ENCODE measurements at places on chromosomes 1 and 21.
A peak's percentile ranks its signal among the peaks of the same experiment; 100 is the strongest.

DNA sequence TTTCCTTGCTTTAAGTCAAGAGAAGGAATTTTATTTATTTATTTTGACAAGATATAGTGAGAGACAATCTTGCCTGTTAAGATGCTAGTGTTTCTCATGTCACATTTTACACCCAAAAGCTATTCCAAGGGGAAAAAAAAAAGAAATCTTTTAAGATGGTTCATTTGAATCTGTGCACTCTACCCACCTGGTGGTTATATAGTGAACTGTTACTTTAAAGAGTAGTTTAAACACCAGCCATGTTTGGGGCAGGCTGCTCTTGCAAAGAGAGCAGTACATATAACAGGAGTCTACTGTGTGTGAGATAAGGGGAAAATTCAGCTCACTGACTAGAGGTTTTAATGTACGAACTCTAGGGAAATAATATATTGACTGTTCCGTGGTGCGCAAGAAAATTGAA is 3.3 kb upstream of the ELAVL4 start:
- no peak for DNase-seq

- DNase-seq, result peak; percentile 60
Measured at GRCh38 chr1:160437432-160438316, 37.3 kb downstream of the VANGL2 start.

DNA sequence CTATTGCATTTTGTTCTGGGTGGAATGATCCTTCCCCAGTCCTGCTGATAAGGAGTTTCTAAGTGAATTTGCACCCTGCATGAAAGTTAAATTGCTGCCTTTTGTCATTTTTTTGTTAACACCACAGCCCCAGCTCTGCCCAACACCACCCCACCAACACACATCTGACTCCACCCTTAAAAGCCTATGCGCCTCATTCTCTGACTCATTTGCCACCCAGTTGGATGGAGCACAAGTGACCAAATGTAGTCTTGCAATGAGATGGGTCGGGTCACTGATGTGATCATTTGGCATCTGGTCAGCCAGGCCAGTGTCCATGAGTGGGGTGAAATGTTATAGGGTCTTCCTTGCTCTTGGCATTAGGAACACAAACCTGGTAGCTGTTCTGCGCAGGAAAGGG is 256.8 kb downstream of the KAZN start:
- DNase-seq, result no peak

- DNase-seq, result no peak
Measured at GRCh38 chr1:223771814-223772770, 59.8 kb downstream of the CAPN2 start.

DNA sequence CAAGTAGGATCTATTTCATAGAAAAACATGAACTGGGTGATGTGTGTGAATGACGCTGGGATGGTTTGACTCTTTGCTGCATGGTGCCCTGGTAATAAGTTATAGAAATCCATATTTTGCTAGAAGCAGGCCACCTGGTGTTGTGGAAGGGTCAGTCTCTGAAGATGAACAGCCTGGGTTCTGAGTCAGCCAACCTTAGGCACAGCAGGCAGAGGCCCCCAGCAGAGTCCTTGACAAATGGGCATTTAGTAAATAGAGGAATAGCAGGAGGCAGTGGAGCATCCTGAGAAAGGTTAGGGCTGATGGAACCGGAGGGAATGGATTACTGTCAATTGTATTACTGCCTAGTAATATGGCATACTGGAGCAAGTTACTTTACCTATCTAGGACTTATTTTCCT is 20.9 kb downstream of the FGGY start:
- no peak for DNase-seq

- no peak for DNase-seq
Measured at GRCh38 chr1:86705665-86705985, 1.2 kb downstream of the SH3GLB1 start.

DNA sequence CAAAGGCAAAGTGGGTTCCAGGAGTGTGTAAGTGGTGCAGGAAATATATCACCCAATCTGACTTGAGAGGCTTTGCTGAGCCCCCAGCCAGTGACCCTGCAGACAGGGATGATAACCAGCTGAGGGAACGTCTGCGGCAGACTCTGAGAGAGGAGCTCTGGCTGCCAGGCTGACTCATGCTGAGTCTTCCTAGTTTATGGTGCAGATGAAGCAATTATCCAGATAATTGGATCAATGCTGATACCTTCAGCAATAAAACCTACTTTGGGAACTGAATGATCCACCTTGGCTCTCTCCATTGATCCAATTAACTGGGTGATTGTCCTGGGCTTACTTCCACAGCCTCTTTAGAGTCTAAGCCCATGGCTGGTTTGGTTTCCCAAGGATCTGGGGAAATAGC is 7.3 kb downstream of the C8B start:
- DNase-seq, result no peak

GRCh38 chr1:115306146-115306545 is 31.9 kb downstream of the NGF start:
- DNase-seq, result no peak

DNA sequence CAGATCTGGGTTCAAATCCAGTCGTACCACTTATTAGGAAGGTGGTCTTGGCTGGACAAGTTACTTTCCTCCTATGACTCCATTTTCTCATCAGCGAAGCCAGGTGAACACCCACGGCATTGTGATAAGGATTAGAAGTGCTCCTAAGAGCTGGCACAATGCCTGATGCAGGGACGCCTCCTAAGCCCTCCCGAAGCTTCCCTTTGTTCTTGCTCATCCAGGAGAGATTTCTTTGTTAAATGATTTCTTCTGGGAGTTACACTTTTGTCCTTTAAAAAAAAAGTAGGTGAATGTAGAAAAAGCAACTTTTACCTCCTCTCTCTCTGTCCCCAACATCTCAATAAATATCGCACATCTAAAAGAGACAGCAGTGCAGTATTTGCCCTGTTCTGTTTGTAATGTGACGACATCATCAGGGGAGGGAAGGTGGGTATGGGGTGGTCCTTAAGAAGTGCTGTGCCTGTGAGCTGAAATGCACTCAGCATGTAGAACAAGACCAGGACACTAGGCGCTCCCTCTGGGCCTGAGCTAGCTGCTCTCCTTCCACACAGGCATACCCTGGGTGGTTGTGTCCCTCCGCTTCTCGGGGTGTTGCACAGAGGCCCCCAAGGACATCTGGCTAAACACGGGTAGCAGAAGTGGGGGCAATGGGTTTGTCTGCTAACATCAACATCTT is 43.9 kb downstream of the SUSD4 start:
- no peak for DNase-seq

DNA sequence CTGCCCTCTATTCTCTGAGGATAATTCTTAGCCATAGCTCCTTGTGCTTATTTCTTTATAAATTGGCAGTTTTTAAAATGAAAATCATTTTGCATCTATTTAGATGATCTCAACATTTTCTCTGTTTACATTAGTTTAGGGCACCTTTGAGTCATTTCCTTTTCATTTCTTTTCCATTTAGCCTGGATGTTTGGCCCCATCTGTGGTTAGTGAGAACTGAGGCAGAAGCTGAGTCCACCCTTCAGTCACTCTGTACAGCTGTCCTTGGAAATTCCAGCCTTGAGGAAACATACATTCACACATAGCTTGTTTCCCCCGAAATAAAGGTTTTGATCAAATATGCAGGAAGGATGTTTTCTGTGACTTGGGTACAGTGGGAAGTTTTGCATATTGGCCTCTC is 123.7 kb downstream of the NTNG1 start:
- DNase-seq, result no peak

- no peak for DNase-seq
Measured at GRCh38 chr1:224507771-224508523, 73.3 kb upstream of the WDR26 start.

DNA sequence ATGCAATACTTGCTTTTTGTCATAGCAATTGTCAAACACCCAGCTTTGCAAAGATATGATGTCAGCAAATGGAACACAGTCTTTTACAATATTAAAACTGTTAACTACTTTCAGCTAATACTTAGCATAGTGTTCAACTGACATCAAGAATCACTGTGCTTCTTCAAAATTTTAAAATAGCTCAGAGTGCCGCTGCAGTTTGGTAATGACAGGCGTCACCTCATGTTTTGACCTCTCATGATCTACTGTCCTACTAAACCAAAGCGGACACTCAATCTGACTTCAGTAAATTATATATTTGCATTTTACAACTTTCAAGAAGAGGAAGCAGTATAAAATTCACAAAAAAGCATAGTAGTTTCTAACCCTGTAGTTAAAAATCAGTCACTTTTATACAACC is 2.0 kb downstream of the FMO1 start:
- DNase-seq, result no peak

- DNase-seq, result peak; percentile 11
Measured at GRCh38 chr1:23369335-23370013, at the start of gene ZNF436. TSS of gene ZNF436 (minus strand) at chr1:23369836. CDS start at chr1:23368005, 1,831 bp downstream.

DNA sequence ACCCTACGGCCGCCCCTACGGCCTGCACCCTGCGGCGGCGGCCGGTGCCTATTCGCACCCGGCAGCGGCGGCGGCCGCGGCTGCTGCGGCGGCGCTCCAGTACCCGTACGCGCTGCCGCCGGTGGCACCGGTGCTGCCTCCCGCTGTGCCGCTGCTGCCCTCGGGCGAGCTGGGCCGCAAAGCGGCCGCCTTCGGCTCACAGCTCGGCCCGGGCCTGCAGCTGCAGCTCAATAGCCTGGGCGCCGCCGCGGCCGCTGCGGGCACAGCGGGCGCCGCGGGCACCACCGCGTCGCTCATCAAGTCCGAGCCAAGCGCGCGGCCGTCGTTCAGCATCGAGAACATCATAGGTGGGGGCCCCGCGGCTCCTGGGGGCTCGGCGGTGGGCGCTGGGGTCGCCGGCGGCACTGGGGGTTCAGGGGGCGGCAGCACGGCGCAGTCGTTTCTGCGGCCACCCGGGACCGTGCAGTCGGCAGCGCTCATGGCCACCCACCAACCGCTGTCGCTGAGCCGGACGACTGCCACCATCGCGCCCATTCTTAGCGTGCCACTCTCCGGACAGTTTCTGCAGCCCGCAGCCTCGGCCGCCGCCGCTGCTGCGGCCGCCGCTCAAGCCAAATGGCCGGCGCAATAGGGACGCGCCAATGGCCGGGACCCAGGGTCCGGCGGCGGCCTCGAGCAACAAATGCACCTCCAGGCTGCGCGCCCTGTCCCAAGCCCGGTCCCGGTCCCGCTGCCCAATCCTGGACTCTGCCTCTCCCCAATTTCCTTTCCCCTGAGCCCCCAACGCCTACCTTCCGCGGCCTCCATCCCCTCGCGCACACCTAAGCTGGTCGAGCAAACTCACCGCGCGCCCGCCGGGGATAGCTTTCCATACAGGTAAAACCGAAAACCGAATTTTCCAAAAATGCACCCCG is 1.8 kb downstream of the FOXD3 start:
- DNase-seq, result no peak

DNA sequence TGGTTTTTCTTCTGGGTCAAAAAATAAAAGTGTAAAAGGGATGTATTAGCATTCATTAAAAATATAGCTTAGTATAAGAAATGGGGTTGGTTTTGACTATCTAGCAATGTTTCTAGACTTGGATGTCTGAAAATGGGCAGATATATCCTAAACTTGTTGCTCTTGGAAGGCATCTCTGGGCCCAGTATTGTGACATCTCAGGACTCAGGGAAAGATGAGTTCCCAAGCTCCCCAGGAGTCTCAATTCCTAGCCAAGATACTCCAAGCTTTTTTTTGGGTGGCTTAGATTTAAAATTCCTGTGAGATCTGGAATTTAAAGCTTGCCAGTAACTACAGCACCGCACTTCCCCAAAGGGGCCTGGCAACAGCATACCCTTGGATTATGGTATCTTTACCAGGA is 11.5 kb upstream of the HSD17B7 start:
- DNase-seq, result no peak

DNA sequence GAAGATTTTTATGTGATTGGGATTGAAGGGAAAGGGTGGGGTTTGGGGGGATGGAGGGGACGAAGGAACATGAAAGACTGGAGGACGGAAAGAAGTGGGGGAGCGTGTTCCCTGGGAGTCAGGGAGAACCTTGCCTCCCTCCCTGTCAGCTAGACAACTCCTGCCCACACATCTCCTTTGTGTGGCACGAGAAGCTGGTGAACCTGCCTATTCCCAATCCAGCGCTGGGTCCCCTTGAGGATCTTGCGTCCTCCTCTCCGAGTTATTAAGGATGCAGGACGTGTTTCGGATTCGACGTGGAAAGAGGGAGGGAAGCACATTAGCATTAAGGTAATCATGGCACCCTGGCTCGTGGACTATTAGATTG is 1.4 kb downstream of the LRRC7 start:
- DNase-seq, result no peak

GRCh38 chr1:180951186-180951745 is 38.6 kb downstream of the KIAA1614 start:
- DNase-seq, result no peak

DNA sequence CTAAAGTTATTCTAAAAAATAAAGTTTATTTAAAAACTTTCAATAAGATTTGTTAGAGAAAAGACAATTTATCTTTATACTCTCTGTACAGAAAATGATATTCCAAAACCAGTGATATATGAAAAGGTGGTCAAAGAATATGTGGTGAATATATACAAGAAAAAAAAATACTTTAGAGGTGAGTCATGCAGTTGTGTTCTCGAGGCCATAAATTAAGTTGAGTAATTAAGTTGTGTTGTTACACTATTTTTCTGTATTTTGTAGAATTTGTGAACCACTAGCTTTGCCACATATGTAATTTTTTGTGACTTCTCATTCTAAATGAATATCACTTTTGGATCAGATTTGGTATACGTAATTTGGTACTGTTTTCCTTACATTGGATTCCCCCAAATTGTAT is 23.6 kb upstream of the DUSP10 start:
- no peak for DNase-seq

GRCh38 chr1:23247276-23247675 is 30.0 kb upstream of the HTR1D start:
- DNase-seq, result no peak

DNA sequence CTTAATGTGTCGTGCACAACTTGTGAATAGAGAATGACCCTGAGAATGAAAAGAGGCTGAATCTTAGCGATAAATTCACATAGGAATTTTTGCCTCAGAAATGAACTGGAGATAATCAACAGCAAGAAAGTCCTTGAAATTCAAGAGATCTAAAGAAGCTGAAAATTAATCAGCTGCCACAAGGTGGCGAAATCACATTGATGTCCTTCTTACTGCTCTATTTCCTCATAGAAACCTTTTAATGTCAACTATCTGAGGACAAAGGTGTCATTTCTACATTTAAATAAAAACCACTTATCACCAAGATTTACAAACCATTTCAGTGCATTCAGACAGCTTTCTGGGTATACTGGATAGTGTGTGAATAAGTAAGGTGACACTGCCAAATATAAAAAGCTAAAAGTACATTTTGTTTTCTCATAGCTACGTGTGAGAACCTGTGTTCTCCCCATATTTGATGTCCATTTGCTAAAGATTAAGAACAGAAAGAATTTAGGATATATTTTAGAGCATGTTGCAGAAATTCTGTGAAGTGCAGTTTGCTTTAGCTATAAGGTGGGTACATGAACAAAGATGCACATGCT is 485.3 kb upstream of the PTBP2 start:
- no peak for DNase-seq

DNA sequence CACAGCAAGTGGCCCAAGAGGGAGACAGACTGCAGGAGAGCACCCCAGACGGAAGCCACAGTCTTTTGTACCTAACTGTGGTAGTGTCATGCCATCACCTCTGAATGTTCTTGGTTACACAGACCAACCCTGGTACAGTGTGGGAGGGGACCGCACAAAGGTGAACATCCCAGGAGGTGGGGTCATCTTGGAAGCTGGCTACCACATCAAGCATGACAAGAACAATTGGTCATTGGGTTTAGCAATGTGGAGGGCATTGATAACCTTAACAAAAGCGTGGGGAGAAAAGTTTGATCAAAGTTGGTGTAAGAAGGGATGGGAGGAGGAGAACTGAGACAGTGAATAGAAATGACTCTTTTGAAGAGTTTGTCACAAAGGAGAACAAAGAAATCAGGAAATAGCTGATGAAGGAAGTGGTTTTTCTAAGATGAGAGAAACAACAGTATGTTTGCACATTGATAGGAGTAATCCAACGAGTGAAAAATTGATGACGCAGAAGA is 87.1 kb upstream of the CACNA1E start:
- DNase-seq, result peak; percentile 46
